ENCODE measurements at places on chromosomes 4 and X.

DNA sequence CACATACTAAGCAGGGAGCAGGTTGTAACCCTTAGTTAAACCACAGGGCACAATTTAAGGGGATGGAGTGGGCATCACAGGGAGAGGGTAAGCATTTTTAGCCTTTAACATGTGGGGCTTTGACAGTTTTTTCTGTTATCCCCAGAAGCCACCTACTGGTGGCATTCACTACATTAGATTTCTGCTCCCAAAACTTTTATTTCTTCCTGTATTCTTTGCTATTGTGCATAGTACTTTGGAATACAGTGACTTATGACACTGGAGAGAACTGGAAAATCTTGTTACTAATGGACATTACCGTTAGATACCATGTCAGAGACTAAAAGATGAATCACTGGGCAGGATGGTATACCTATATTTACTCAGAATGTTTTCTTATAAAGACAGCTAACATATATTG is 7.3 kb downstream of the TRIM75 start:
- no peak for DNase-seq

- no peak for DNase-seq
Observed at GRCh38 chr4:169269916-169270809, 593 bp downstream of the SH3RF1 start.

DNA sequence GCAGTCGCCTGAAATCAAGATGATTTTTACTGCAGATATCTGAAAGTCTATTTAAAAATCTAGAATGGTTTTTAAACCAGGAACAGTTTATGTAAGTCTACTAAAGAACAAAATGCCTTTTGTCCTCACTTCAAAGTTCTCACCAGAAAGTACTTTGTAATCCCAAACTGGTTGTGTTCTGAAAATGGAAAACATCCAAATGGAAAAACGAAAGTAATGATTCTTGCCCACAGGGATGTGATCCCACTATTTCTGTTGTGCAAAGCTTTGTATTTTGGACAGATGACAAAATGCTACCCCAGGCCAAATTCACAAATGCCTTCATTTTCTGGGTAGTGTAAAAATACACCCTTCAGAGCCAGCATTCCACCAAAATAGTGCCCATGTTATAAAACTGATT is 265.5 kb upstream of the FTHL17 start:
- DNase-seq = no peak

- no peak for DNase-seq
Observed at GRCh38 chrX:18983666-18984380, at the start of gene PHKA2. PHKA2 (minus strand) TSS chrX:18984114; CDS start chrX:18983932, 182 bp downstream.

DNA sequence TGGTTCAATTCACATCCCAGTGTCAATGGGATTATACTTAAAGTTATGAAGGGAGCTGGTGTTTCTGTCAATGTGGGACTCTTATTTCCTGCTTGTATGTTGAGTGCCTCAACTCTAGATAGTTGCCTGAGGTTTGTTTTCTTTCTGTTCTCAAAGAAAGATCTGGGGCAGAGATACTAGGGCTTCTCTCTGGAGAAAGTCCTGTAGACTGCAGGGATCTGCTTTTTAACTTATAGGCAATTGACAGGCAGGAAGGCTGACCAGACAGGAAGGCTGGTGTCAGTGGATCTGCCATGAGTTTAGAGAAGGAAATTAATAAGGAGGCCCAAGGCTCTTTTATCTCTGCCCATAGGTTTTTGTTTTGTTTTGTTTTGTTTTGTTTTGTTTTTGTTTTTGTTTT is 64.0 kb upstream of the PRKX start:
- no peak for DNase-seq

GRCh38 chr4:98542011-98542410 is 116.4 kb downstream of the TSPAN5 start:
- no peak for DNase-seq

- DNase-seq = no peak
Observed at GRCh38 chr4:76087007-76087769, 12.7 kb downstream of the ART3 start.

DNA sequence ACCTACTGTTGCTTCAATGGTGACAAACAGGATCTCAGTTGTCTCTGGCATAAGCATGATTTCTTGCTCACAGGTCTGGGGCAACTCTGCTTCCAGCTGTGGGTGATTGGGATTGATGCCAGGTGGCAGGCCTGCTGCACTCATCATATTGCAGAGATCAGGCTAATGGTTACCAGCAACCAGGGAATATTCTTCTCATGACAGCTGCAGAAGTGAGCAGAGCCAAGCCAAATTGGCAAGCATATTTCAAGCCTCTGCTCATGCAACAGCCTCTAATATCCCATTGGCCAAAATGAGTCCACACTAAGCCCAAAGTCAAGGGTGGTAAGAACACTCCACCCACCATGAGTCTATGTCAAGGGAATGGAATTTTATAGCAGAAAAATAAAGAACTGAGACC is 26.7 kb upstream of the TBC1D19 start:
- no peak for DNase-seq

GRCh38 chr4:22045051-22045630 is 96.6 kb upstream of the KCNIP4 start:
- DNase-seq = no peak

DNA sequence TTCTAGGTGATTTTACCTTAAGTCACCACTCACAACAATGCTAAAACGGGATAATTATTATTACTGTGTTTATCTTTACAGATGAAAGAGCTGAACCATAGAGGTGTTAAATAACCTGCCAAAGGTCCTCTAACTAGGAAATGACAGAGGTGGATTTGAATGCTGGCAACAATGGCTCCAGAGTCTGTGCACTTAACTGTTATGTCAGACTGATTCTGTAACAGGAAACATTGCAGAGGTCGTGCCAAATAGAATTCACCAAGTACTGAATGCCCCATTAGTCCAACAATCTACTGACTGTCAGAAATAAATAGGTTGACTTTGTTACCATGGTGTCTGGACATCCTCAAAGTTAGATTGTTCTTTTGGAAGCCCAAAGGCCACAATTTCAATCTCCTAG is 20.9 kb upstream of the USP27X start:
- no peak for DNase-seq

DNA sequence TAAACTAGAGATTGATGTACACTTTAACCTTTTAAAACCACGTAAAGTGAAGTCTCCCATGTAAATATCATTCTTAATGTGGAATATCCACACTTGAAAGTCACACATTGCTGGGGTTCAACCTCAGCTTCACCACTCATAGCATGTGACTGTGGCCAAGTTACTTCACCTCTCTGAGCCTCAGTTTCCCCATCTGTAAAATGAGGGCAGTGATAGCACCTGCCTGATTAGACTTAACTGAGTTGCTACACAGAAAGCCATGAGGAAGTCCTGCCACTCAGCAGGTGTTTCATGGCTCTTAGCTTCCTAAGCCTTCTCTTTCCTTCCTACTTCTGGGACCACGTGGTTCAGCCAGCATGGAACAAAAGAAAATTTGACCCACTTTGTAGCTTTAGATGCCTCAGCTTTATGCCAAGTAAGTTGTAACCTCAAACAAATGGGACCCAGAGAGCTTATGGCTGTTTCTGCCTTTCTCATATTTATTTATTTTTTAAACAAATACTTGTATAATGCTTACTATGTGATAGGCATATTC is 277.3 kb upstream of the KLF3 start:
- no peak for DNase-seq

GRCh38 chr4:155025762-155026457 is 182.5 kb upstream of the NPY2R start:
- DNase-seq = no peak

GRCh38 chr4:135144498-135144897 is 942.9 kb upstream of the PABPC4L start:
- no peak for DNase-seq

DNA sequence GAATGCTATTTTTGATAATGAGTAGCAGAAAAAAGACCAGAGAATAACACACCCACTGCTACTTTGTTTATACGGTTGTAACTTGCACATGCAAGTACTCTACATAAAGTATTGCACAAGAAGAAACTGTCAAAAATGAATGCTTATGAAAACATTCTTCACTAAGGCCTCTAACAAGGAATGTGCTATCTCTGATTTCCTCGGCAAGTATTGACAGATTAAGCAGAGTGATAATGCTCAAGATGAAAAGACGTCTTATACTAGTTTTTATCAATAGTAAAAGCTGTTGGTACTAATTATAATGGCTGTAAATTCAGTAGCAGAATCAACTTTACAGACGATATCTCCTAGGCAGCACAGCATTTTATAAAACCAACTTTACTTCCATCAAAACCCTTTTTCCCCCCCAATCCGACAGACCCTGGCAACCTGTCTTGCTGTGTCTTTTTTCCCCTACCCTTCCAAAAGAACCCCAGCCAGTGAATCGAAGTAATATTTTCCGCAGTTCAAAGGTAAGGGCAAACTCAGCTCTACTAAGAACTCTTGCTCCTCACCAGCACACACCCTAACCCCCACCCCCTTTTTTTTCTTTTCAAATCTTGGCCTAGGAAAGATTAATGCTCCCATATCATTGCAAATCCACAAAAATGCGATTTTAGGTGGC is 1.5 kb downstream of the FRYL start:
- DNase-seq = no peak

GRCh38 chr4:176433983-176434382 is 114.2 kb downstream of the SPCS3 start:
- no peak for DNase-seq

GRCh38 chr4:147550626-147551246 is 66.5 kb upstream of the TMEM184C start:
- no peak for DNase-seq

GRCh38 chrX:44580466-44580865 is 37.8 kb upstream of the FUNDC1 start:
- DNase-seq = no peak
